ENCODE measurements at places on chromosomes 5 and 9. TPM values are rescaled to one million over a fixed set of nuclear protein-coding genes. Genes with fewer than 3 reads are reported as not detected.

CLIC3 gene
- total RNA-seq = 2.6 TPM

CMYA5 gene
- 0.29 TPM for total RNA-seq

OLFML2A gene
- not detected for total RNA-seq

GSN gene
- 3.4 TPM for total RNA-seq

SLC1A3 gene
- total RNA-seq = not detected

GRCh38 chr9:124652203-124652602 lies 118.9 kb downstream of the NR6A1 start:
- H3K4me1 ChIP-seq = no peaks in the 10 kb centered on the region
- no peak for DNase-seq
- H3K27me3 ChIP-seq = peaks cover 17% of the 10 kb centered on the region
- H3K27ac ChIP-seq = no peak overlapping the region

DNA sequence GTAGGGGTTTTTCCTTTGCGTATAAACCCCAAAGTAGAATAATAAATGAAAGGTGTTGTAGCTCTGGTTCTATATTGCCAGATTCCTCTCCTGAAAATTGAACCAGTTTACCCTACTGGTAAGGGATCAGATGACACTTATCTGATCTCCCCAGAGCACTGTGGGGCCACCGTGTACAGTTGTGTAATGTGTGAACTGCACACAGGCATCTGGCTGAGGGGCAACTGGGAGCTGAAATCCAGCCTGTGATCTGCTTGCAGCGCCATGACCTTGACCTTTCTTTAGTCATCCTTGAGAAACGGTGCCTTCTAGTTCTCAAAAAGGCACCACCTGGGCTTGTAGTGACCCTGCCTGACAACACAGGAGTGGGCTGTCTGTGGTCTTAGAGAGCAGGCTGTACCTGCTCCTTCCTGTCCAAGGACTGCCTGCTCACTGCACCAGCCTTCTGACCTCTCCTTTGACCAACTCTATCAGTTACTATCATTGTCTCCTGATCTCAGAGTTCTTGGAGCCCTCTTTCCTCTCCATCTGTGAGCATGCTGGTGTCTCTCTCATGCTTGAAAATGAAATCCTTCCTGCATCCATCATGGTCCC lies 40.2 kb downstream of the PDE6A start:
- no peaks in the 10 kb centered on the region for H3K36me3 ChIP-seq
- H3K4me1 ChIP-seq = peaks cover 10% of the 10 kb centered on the region
- peaks cover 29% of the 10 kb centered on the region for H3K27me3 ChIP-seq
- H3K4me3 ChIP-seq = no peak overlapping the region
- DNase-seq = no peak

DNA sequence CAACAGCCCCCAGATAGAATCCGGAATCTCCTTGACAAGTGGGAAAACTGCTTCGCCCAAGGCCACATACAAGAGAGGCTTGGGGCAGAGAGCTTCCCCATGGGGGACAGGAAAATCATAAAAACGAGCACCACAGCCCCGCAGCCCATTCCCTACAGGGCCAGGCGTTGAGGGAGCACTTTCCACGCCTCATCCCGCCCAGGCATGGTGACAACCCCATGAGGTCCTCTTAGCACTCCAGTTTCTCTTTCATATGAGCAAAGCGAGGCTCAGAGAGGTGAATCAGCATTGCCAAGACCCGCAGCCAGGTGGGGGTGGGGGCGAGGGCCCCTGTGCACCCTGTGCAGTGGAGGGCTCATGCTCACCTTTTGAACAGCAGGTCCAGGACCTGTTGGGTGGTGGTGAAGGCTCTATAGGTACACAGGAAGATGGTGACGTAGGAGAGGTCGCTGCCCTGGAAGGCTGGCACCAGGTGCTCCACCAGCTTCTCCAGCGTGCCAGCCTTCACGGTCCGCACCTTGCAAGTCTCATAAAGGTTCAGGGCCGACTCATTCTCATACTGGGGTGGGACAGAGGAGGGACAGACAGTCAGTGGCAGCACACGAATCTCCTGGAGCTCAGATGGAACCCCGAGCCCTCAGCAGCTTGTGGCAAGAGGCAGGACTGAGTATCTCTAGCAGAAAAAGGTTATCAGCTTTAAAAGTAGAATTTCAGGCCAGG lies 10.9 kb downstream of the RALGDS start:
- no peak for DNase-seq
- H3K4me1 ChIP-seq = peaks cover 30% of the 10 kb centered on the region
- H3K27me3 ChIP-seq = no peaks in the 10 kb centered on the region
- no peak overlapping the region for H3K27ac ChIP-seq
- no peak overlapping the region for H3K4me3 ChIP-seq

GRCh38 chr9:88697764-88698432 lies 162.9 kb downstream of the NXNL2 start:
- no peak overlapping the region for H3K4me3 ChIP-seq
- DNase-seq = no peak
- H3K4me1 ChIP-seq = no peaks in the 10 kb centered on the region
- peaks cover 3% of the 10 kb centered on the region for H3K27me3 ChIP-seq

DNA sequence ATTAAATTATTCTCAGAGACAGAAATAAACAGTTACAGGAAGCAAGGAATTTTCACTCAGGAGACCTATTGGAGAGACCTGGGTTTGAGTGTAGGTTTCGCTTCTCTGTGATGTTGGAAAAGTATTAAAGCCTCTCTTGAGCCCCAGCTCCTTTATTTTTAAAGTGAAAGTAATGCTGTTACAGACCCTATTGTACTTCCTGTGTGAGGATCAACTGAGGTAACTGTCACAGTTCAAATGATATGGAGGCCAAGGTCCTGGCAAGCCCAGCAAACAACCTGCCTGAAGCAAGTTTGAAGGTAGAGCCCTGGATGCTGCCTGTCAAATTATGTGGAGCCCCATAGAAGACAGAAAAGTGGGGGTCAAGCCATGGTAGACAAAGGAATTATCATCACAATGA lies 7.9 kb upstream of the HACD4 start:
- DNase-seq = no peak
- peaks cover 2% of the 10 kb centered on the region for H3K27me3 ChIP-seq
- no peak overlapping the region for H3K4me3 ChIP-seq
- H3K36me3 ChIP-seq = no peaks in the 10 kb centered on the region

- peaks cover 31% of the 10 kb centered on the region for H3K27me3 ChIP-seq
- no peak overlapping the region for H3K27ac ChIP-seq
- no peaks in the 10 kb centered on the region for H3K36me3 ChIP-seq
- H3K4me3 ChIP-seq = no peak overlapping the region
- DNase-seq = no peak
These were observed 28.4 kb upstream of the KCNIP1 start for GRCh38 chr5:170475294-170476000.

DNA sequence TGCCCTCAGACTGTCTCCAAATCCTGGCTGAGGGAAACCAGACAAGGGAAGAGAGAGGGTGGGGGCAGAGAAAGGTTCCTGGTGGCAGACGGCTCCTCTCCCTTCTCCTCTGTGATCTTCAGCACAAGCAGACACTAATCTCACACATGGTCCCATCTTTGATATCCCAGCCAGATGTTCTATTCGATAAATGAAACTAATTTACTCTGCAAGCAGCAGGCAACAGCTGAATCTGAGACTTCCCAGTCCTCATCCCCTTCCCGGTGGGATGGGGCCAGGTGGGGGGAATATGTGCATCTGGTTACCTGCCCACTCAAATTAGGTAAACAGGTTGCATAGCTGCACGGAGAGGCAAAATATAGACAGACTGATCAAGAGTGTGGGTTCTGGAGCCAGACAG lies 208.9 kb upstream of the PANK3 start:
- H3K4me1 ChIP-seq = no peaks in the 10 kb centered on the region
- DNase-seq = no peak
- no peaks in the 10 kb centered on the region for H3K36me3 ChIP-seq
- no peaks in the 10 kb centered on the region for H3K27me3 ChIP-seq

DNA sequence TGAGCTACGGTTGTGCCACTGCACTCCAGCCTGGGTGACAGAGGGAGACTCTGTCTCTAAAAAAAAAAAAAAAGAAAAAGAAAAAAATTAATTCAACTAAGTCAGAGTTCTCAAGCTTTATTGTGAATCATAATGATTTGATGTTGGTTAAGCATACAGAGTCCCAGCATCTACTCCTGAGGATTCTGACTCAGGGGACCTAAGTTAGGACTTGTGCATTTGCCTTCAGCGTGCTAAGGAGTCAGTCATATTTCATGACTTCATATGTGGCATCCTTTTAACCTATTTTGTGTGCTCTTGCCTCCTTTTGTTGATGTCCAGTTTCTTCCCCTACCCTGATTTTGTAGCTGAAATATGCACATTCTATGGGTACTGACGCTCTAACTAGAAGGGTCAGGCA lies 2.9 kb downstream of the MYOZ3 start:
- peaks cover 6% of the 10 kb centered on the region for H3K27me3 ChIP-seq
- H3K36me3 ChIP-seq = no peaks in the 10 kb centered on the region

DNA sequence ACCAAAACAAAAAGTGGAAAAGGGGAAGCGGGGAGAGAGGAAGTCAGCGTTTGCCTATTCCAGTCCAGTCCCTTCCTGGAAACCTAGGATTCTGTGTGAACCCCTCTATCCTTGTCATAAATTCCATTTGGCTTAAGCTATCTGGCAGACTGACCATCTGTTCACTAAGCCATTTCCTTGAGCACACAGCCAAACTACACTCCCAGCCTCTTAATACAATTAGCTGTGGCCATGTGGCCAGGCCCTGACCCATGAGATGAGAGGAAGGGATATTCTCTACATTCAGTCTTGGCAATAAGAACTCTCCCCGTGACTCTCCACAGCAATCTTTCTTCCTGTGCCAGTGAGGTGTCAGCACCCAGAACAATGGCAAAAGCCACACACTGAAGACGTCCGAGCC lies 424.8 kb downstream of the TLE1 start:
- no peaks in the 10 kb centered on the region for H3K27me3 ChIP-seq
- no peak overlapping the region for H3K27ac ChIP-seq
- no peaks in the 10 kb centered on the region for H3K4me1 ChIP-seq
